Sigmoid colon (tissue), 7 donors: ENCODE measurements at places on chromosomes 2 and 18. TPM values are rescaled to one million over a fixed set of nuclear protein-coding genes. Genes with fewer than 3 reads are reported as not detected.

Gene LRP1B
- total RNA-seq, result 3.9 TPM

Gene SLC11A1
- 15.0 TPM for total RNA-seq

- peaks cover 12% of the 10 kb centered on the region for H3K4me1 ChIP-seq
- peaks cover 6% of the 10 kb centered on the region for H3K36me3 ChIP-seq
- H3K27me3 ChIP-seq, result no peaks in the 10 kb centered on the region
These were observed 2.2 kb downstream of the RBM45 start for GRCh38 chr2:178114462-178114861.

- no peaks in the 10 kb centered on the region for H3K36me3 ChIP-seq
- DNase-seq, result no peak
- H3K27ac ChIP-seq, result no peak overlapping the region
- no peaks in the 10 kb centered on the region for H3K27me3 ChIP-seq
- no peaks in the 10 kb centered on the region for H3K4me1 ChIP-seq
- no peak overlapping the region for H3K4me3 ChIP-seq
These were observed 104.6 kb downstream of the EVA1A start for GRCh38 chr2:75456111-75456510.

- H3K27ac ChIP-seq, result no peak overlapping the region
- H3K4me3 ChIP-seq, result no peak overlapping the region
- no peaks in the 10 kb centered on the region for H3K36me3 ChIP-seq
- no peaks in the 10 kb centered on the region for H3K27me3 ChIP-seq
- no peak for DNase-seq
These were observed 204.4 kb downstream of the SRBD1 start for GRCh38 chr2:45406621-45407020.

DNA sequence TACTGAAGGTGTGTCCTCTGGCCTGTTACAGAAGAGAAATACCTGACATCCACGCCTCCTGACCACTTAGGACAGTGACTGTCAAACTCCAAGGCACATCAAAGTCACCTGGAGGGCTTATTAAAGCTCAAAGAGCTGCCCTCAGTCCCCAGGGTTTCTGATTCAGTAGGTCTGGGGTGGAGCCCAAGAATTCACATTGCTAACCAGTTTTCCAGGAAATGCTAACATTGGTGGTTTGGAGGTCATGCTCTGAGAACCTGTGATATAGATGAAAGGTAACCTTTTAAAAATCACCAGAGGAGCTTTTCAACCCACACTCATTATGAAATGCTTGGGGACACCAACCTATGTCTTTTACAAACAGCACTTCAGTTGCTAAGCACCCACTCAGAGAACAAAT lies 172.3 kb downstream of the ALK start:
- no peaks in the 10 kb centered on the region for H3K36me3 ChIP-seq
- H3K27me3 ChIP-seq, result no peaks in the 10 kb centered on the region
- H3K4me1 ChIP-seq, result no peaks in the 10 kb centered on the region
- no peak for DNase-seq
- no peak overlapping the region for H3K4me3 ChIP-seq

- H3K36me3 ChIP-seq, result no peaks in the 10 kb centered on the region
- H3K4me3 ChIP-seq, result no peak overlapping the region
- H3K4me1 ChIP-seq, result peaks cover 10% of the 10 kb centered on the region
- DNase-seq, result no peak
These were observed 86.9 kb downstream of the TRIB2 start for GRCh38 chr2:12803607-12804006.

- no peak overlapping the region for H3K27ac ChIP-seq
- H3K4me1 ChIP-seq, result no peaks in the 10 kb centered on the region
These were observed 25.2 kb downstream of the MYCN start for GRCh38 chr2:15965564-15966019.

DNA sequence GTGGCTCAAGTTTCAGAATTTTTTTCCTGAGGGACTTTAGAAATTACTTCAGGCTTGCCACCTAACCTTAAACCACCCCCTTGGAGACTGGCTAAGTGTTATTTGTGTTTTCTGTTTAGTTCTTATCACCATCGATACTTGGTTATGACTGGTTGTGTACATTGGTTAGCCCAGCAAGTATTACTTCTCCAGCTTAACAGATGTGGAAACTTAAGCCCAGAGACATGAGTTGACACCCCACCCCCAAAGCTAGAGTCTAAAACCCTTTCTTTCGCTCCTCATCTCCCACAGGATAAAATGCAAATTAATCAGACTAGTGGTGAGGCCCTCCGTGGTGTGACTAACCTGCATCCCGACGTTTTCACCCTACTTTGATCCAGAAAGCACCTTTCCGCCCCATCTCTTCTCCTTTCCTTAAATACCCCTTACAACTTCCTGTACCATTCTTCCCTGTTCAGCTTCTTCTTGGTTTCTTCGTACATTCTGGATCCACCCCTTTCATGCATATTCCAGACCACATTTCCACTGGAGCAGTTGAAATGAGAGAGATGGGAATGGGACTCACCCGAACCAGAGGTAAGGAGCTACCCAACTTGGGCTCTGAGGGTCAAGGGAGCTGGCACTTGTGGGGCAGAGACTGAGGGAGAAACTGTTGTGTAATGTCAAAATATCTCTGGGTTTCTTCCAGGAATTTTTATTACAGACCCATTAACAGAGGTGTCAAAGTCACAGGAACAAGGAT lies 819 bp upstream of the MAP3K2 start:
- peak overlapping the region; percentile 98 for H3K27ac ChIP-seq
- no peak for DNase-seq
- H3K27me3 ChIP-seq, result no peaks in the 10 kb centered on the region
- peak overlapping the region; percentile 37 for H3K4me3 ChIP-seq
- H3K4me1 ChIP-seq, result peaks cover 27% of the 10 kb centered on the region
